COR-L47 (cell line): ENCODE measurements at places on chromosomes 6 and 20.

GRCh38 chr6:16380220-16380809 lies 141.9 kb downstream of the GMPR start:
- no peak for DNase-seq

DNA sequence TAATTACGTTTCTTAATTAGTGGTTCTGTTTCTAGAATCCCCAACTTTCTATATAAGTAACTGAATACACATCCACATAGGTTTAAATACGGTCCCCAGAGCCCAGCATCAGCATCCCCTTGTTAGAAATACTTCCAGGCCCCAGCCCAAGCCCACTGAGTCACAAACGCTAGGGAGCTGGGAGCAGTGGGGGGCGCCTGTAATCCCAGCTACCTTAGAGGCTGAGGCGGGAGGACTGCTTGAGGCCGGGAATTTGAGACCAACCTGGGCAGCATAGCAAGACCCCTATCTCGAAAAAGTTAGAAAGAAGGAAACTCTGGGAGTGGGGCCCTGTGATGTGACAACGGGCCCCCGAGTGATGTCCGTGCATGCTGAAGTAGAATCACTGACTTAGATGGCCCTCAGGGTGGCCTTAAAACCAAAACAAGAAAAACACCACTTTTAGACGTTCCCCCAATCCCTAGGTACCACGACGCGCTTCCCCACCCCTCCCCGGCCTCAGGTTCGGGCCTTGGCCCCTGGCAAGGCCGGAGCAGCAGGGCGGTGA lies 1.3 kb upstream of the PPP1R3G start:
- no peak for DNase-seq

DNA sequence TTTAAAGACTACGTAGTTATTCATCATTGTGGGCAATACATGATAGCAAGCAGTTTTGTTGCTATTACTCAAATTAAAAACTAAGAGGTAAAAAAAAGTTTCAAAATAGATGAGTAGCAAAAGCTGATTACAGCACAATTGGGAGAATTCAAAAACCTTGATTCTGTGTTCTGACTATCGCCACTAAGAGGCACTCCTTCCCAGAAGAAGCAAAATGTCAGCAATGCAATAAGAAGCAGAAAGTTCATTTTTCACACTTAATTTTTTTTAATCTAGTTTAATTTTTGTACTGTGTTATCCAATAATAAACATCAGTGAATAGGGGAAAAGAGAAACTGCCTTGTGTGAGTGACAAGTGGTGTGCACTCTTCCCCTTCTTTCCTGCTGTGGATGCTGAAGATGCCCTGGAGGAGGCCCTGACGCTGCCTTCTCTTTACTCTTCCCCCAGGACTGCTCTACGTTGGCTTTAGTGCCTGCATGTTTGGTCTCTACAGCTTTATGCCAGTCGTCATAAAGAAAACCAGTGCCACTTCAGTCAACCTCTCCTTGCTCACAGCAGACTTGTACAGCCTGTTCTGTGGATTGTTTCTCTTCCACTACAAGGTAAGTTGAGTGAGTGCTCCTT lies 263.2 kb upstream of the PLN start:
- DNase-seq, result no peak

DNA sequence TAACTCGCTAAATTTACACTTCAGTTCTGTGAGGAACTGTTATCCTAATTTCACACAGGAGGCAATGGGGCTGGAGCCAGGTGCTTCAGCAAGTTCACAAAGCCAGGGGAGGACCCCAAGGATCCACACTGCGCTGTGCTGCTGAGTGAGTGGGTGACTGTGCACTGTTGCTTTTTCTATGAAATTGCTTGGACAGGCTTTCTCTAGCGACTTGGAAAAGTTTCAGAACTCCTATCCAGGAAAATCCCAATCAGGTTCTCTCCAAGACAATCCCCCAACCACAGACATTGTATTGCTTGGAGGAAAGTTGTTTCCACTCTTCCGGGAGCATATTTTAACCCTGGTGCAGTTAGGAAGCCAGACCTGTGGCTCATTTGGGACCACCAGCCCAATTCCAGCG lies 175.9 kb upstream of the CST7 start:
- DNase-seq, result no peak

GRCh38 chr6:131167773-131168172 lies 32.5 kb downstream of the AKAP7 start:
- no peak for DNase-seq

DNA sequence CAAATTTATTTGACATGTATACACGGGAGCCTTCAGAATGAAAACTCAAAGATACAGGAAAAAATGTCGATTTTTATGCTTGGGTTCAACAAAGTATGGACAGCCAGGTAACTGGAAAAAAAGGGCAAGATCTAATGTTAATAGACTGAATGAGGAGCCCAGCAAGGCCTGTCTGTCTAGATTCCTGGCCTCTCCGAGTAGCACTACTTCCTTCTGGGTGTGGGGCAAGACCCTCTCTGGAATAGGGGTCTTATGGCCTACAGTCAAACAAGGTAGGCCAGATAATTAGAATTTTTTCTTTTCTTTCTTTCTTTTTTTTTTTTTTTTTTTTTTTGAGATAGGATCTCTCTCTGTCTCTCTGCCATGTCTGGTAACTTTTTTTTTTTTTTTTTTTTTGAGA lies 113.4 kb upstream of the SHLD1 start:
- DNase-seq, result no peak

DNA sequence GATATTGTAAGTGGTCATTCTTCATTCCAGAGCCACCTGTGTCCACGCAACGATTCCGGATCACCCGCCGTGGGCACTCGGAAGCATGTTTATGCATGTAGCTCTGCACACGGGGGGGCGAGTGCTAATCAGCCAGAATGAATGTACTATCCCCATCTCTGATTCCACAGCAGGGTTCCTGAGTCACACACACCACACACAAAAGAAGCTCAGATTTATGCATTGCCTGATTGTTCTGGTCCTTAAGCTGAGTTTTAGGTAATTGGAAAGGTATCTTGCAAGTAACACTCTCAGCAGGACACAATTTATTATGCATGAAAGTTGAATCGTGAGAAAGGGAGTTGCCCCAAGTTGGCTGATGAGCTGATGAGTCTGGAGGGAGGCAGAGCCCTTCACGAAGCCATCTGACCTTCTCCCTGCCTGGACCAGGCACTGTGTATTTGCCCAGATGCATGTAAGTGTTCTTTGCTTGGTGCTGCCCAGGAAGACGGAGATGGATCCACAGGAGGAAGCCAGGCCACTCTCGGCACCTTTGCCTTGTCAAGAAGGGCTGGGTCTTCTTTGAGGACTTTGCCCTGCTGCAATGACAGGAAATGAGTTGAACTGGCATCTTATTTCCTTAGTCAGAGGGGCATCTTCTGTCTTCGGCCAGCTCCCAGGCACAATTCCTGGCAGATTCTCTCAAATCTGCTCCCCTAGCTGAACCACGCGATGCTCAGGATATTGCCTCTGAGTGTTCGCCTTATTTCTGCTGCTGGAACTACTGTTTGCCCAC lies 141.1 kb downstream of the SYNDIG1 start:
- peak; percentile 27 for DNase-seq

GRCh38 chr20:36886859-36887751 lies 11.2 kb downstream of the TLDC2 start:
- DNase-seq, result peak; percentile 66

DNA sequence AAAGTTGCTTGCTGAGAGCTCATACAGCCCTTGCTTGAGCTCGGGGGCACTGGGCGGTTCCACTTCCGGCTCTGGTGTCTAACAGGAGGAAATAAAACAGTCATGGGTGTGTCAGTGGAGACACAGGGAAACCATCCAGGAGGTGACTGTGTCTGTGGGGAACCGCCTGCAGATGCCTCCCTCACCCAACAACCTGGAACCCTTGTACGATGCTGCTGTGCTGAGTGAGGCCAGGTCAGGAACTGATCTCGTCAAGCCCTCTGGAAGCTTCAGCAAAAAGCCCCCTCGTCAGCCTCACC lies 15.5 kb downstream of the TXNDC5 start:
- no peak for DNase-seq

- DNase-seq, result no peak
Observed at GRCh38 chr6:80967609-80968008, 784.9 kb downstream of the TENT5A start.

GRCh38 chr6:125981571-125982185 lies 4.7 kb upstream of the TRMT11 start:
- DNase-seq, result no peak

DNA sequence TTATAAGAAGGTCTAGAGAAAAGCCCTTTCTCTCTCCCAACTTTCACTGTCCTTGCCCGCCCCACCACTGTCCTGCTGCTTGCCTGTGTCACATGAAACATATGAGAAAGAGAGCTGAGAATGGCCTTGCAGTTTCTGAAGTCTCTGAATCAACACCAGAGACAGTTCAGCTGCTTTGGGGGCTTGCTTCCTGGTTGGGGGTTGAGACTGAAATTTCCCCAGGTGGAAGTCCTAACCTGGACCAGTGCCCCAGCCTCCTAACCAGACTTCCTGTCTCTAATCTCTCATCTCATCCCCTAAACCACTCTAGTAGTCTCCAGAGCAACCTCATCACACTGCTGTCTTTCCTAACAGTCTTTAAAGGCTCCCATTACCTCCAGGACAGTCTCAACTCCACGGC lies 10.7 kb downstream of the TRAM2 start:
- no peak for DNase-seq

DNA sequence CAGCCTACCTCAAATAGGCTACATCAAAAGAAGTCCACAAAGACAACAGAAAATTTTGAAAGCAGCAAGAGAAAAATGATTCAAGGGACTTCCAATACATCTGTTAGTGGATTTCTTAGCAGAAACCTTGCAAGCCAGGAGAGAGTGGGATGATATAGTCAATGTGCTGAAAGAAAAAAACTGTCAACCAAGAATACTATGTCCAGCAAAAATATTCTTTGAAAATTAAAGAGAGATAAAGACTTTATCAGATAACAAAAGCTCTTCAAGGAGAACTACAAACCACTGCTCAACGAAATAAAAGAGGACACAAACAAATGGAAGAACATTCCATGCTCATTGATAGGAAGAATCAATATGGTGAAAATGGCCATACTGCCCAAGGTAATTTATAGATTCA lies 34.0 kb downstream of the MCHR2 start:
- no peak for DNase-seq

DNA sequence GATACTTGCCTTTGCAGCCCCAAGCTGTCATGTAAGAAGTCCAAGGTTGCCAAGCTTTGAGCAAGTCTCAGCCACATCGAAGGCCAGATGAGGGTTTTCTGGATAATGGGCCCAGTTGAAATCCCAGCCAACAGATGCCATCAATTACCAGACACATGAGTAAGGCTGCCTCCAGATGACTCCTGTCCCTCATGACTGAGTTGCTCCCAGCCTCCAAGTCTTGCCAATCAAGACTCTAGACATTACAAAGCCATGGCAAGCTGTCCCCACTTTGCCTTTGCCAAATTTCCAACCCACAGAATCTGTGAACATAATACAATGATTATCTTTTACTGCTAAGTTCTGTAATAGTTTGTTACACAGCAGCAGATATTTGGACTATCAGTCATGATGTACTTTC lies 76.8 kb upstream of the ARMC2 start:
- no peak for DNase-seq

DNA sequence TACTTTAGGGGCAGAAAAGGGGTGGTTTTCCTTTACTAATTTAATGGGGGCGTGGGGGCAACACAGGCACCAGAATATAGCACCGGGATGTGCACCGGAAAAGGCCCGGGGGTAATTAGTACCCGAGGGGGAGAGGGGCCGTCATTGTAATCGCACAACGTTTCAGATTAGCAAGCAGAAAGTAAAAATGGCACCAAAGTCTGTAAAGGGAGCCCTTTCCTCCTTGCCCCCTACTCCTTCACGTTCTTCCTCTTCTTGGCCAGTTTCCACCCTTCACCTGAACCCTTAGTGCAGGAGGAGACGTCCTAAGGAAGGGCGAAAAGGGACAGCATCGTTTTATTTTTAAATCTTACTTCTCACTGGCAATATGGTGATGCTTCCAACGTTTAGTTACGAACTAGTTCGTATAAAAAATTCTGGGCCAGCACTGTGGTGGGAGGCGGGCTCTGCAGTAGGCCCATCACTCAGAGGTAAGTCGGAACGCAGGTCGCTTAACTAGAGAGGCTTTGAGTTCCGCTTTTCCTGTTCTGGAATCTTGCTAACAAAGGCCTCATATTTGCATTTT lies 742 bp upstream of the CEP85L start:
- no peak for DNase-seq

DNA sequence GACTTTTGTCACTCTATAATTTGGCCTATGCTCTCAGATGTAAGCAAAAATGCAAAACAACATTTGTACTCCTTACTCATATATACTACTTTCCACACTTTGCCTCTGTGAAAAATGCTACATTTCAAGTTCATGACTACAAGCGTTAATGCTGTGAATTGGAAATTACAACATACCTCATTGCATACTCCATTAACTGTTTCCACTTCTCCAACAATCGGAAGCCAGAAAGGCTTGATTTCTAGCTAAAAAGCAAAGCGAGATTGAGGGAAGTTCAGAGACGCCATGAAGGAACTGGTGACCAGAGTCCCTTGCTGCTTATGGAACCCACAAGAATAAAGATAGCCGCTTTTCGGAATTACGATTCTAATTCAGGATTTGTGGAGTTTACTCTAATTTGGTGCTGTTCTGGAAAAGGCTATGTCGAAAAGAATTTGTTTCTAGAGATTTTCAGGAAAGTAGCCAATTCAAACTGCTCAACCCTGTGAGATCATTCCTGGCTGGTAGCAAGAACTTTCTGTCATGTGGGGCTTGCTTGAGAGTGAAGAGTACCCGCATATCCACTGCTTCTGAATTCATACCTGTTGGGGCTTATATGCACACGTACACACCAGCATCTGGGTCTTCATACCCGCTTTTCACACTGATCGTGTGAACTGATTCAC lies 98.0 kb upstream of the CITED2 start:
- no peak for DNase-seq

- no peak for DNase-seq
Observed at GRCh38 chr6:7721649-7722048, 4.2 kb upstream of the BMP6 start.

GRCh38 chr6:154993710-154994109 lies 1.4 kb upstream of the TIAM2 start:
- DNase-seq, result no peak

GRCh38 chr20:35091816-35092523 lies 637 bp downstream of the TRPC4AP start:
- DNase-seq, result peak; percentile 39

GRCh38 chr6:16741112-16742016 lies 19.9 kb downstream of the ATXN1 start:
- DNase-seq, result no peak

DNA sequence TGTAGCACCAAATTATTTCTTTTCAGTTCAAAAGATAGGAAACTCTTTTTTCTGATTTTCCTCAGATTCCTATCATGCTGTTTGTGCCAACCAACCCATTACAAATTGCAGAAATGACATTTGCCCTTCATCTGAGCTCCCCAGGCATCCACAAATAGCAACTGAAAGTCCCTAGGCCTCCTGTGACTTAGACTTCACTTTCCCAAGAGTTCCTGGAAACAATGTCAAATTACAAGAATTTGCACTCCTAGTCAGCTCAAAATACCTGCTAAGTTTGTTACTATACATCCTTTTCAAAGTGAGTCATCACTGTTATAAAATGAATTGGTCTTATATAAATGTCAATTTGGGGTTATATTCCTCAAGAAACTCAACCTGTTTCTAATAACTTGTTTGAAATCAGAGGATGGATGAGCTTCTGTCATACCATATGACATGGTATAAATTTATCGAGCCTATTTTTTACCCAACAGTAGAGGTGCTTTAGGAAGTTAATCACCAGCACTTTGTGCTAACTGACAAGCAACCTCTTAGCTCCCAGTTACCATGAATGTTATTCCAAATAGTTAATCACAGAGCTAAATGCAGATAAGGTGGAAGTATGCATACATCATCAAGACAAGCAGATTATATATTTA lies 256.5 kb downstream of the HACE1 start:
- DNase-seq, result no peak

- peak; percentile 36 for DNase-seq
Observed at GRCh38 chr6:37483917-37484785, 15.5 kb downstream of the CCDC167 start.
